ENCODE measurements at places on chromosomes 12 and 14. TPM values are rescaled to one million over a fixed set of nuclear protein-coding genes. Genes with fewer than 3 reads are reported as not detected.

Gene AQP6
- 0.79 TPM for total RNA-seq

Gene PRR4
- total RNA-seq: 5.7 TPM

GRCh38 chr12:49636574-49636973 is 13.2 kb downstream of the PRPF40B start:
- no peaks in the 10 kb centered on the region for H3K27me3 ChIP-seq
- H3K36me3 ChIP-seq: no peaks in the 10 kb centered on the region
- no peak for DNase-seq
- H3K4me1 ChIP-seq: peaks cover 4% of the 10 kb centered on the region
- no peak overlapping the region for H3K27ac ChIP-seq

DNA sequence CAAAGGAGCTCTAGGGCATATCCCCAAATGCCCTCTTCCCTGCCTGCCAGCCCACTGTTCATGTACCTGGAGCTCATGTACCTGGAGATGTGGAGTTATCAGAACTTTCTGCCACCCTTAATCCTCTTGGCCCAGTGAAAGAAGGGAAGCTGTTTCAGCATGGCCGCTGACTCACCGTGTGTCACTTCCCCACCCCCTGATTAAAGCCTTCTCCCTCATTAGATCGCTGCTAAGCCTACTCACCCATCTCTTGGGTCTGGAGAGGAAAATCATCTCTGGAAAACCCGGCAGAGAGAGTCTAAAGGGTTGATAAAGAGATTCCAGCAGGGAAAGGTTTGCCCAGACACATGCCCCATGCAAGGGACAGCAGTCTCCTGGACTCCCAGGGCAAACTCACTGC is 4.5 kb upstream of the LTBP2 start:
- DNase-seq: no peak
- no peaks in the 10 kb centered on the region for H3K36me3 ChIP-seq
- H3K4me1 ChIP-seq: peaks cover 25% of the 10 kb centered on the region
- no peak overlapping the region for H3K27ac ChIP-seq
- H3K4me3 ChIP-seq: no peak overlapping the region

Measured in Karpas-422 (cell line).